Colonic mucosa (tissue), 4 donors: ENCODE measurements at places on chromosomes 2 and 18.

- no peak for DNase-seq
Measured at GRCh38 chr2:178630581-178630980, 150.3 kb downstream of the PLEKHA3 start.

GRCh38 chr2:60806988-60807681 is 51.1 kb downstream of the PAPOLG start:
- no peak for DNase-seq

- DNase-seq: no peak
Measured at GRCh38 chr2:211756266-211756665, 782.3 kb downstream of the ERBB4 start.

- no peak for DNase-seq
Measured at GRCh38 chr2:145715601-145716000, 1195.7 kb upstream of the ZEB2 start.

GRCh38 chr2:222572264-222572721 is 83.6 kb downstream of the FARSB start:
- DNase-seq: no peak

- DNase-seq: no peak
Measured at GRCh38 chr2:129277585-129277981, 701.9 kb upstream of the RAB6C start.

GRCh38 chr2:240597419-240598181 is 11.1 kb downstream of the CAPN10 start:
- DNase-seq: no peak

DNA sequence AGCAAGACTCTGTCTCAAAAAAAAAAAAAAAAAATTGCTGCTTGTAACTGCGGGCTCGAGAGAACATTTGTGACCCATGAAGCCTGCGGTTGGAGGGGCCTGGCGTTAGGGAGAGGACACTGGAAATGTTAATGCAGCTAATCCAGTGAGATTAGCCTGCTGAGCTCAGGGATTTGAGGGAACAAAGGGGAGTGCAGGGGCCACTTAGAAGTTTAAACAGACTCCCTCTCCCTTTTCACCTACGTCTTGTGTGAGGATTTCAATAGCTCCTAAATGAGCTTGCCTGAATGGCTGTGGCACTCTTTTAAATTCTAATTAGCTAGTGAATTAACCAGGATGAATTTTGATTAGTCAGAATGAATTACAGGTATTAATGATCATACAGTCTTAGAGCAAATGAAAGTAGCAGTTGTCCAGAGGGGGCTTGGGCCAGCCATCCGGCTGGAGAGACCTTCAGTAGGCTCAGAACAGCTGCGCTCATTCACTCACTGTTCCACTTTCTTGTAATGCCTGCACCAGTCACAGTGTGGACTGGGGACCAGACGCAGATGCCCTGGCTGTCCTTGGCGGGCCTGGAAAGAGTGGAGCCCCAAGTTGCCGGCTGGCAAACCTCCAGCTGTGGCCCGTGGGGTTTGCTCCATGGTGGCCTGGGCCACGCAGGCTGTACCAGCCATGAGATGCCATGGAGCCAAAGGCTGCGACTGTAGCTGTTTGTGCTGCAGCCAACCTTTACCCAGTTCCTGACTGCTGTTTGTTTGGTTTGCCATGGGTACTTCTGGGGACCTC is 20.8 kb downstream of the LDLRAD4 start:
- no peak for DNase-seq

DNA sequence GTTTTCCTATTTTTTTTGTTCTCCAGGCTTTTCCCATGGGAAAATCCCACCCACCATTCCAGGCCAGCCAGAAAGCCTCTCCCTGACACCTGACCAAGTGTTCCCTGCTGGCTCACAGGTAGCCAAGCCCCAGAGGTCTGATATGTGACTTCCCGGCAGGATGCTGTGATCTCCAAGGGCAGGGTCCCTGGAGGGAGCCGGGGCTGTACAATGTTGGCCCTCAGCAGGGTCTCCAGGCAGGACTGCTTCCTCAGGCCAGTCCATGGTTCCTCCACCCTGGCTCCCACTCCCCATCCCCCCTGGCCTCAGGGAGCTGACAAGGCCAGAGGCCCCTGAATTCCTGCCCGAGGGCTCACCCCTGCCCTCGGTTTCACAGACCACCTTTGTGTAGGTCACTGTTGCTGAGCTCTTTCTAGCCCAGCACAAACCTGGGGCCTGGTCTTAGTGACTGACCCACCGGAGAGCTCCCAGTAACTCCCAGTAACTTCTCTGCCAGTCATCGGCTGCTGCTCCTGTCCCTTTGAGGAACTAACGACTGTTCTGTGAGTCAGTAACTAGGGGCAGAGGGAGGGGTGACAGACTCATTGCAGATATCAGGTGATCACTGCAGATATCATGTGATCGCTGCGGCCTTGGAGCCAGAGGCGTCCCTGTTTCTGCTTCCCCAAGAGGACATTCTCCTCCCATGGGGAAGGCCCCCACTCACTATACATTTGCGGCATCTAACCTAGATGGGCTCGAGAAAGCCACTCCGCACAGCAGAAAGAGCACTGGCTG is 38.7 kb downstream of the SDC1 start:
- peak; percentile 91 for DNase-seq

DNA sequence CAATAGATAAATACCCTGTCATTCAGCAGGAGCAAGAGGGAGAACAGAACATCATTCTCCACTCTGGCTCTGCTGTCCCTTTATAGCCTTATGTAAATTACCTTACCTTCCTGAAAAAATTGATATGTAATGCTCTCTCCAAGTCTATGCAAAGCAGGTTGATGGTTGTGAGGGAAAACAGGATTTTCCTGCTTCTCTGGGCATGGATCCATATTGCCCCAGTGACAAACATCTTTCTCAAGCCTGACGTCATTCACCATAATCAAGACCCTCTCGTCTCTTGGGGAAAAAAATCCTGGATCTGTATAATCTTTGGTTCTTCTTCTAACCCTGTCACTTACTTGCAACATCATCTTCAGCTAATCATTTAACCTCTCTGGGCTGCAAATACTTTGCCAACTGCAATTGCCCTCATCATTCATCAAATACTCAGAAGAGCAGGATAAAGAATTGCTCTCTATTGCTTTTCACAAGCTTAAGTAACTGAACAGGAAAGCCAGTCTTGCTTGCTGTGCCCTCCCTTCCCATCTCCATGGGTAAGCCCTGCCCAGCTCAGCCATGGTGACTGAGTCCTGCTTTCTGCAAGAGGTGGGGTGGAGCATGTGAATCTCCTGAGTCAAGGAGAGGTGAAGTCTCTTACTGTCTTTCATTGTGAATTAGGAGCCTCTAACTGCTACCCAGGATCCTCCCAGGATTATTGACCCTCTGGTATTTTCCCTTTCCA is 123.7 kb upstream of the KLF7 start:
- no peak for DNase-seq

GRCh38 chr2:52222128-52222527 is 1190.2 kb upstream of the NRXN1 start:
- DNase-seq: no peak
